ENCODE measurements at places on chromosomes 5 and 9.

- no peak for DNase-seq
Observed at GRCh38 chr5:76402251-76402885, 717 bp upstream of the IQGAP2 start.

DNA sequence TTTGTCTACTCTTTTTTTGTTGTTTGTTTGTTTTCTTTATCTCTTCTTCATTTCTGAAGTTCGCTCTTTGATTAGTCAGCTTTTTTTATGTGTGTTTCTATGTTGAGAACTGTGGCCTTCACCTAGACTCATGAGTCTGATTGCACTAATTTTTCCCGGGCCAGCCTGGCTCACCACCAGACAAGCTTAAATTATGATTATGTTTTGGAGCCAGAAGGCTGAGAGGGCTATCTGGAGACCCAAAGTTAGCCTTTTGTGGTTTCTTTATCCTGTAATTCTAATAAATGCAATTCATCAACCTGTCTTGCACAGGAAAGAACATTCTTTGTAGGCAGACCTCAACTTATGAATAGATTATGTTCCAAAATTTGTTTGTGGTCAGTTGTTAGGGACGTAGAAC, 20.8 kb upstream of the ACTBL2 start:
- no peak for DNase-seq

GRCh38 chr9:89985068-89985467, 380.3 kb downstream of the GADD45G start:
- no peak for DNase-seq

DNA sequence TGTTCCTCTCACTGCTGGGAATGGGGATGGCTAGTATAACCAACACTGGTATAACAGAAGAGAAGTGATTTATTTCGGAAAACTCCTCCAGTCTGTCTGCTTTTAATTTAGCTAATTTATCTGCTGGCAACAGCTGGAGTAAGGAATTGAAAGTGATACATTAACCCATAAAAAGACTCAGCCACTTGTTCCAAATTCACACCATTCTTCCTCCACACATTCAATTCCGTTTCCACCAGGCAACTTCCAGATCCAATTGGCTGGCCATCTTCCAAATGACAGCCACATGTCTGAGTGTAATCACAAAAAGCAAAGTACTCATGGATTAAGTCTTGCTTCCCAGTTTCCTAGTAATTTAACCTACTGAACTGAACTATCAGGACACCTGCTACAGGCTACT, 77.1 kb upstream of the RETREG1 start:
- no peak for DNase-seq

GRCh38 chr9:108473209-108474112, 382.3 kb downstream of the ACTL7B start:
- DNase-seq = no peak

All from NCI-H1417 treated with DMSO at 0.1 percent for 48 hours (cell line).